ENCODE measurements at places on chromosomes 6 and 20.

DNA sequence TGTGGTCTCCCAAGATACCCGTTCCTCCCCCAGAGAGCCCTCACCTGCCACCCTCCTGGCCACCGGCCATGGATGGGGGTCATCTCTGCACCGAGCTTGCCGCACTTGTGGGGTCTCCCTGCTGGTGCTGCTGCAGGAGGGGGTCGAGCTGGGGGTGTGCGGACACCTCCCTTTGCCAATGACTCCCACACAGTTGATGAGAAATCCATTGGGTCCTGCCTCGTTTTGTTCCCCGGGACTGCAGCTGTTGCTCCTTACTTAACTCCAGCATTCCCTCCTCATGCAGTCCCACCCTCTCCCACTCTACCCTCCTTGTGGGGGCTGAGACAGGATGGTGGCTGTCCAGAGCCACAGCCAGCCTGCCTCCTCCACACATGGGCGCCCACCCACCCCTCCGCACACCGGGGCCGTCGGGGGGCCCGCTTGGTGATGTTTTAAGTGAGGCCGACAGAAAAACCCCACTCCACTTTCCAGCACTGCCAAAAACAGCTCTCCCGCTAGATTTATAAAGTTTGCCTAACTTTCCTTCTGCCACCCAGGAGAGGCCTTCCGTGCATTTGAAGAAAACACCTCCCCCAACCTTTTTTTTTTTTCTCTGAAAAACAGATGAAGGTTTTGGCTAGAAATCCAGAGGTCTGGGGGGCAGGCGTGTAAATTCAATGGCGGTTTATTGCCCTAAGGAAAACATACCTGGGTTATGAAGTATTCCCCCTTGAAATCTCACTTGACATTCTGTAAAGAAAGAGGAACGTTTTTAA, 53.5 kb upstream of the APCDD1L start:
- DNase-seq: no peak

DNA sequence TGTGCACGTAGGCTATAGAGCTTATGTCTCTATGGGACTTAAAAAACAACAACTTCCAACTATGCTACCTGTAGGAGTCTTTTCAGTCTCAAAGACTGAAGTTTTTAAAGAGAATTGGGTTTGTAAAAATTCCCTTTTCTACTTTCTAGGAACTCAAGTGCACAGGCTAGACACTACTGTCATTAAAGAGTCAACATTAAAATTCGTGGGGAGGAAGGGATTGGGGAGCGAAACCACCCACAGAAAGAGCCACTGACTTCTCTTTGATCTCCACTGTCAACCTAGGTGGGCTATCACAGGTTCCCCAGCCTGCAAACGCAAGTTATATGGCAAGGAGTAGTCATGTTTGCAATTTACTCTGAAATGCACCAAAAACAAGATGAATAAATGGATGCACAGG, 37.7 kb downstream of the ADTRP start:
- DNase-seq: no peak

- DNase-seq: no peak
Observed at GRCh38 chr6:52276130-52276529, 8.4 kb downstream of the MCM3 start.

DNA sequence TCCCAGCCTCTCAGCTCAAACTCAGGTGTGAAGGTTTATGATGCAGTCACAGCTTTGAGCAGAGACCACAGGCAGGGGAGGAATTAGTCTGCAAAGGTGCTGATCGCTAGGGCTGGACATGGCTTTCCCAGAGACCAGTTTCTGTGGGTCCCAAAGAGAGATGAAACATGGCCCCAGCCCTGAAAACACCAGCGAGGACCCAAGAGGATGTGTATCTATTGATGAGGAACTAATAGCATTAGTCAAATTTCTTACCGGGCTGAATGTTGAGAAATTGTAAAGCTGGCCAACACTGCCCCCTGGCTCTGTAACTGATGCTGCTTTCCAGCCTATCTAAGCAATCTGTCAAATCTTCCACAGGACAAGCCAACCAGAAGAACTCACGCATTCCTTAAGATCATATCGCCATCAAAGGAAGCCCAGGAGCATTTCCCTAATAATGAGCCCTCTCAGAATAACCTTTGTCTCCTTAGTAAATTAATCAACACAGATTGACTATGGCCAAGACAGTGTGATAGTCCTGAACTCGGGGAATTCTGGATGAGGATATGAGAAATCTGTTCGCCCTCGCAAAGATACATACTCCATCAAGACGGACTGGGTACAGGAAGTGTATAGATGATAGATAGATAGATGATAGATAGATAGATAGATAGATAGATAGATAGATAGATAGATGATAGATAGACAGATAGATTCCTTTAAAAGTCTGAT, 7.8 kb upstream of the ACSS1 start:
- peak; percentile 37 for DNase-seq

DNA sequence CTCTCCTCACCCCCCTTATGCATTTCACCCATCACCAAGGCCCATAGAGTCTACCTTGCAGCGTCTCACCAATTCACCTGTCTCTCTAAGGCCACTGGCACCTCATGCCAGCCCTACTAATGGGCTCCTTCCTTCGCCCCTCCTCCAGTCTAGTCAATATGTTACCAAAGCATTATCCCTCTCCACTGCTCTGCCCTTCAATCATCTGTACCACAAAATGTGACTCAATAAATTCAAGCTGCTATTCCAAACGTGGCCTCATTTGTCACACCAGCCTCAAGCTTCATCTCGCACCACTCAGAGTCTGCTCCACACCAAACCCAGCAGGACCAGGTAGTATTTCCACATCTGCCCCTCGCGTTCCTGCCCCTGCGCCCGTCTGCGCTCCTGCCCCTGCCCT, 21.8 kb upstream of the RPS6KA2 start:
- no peak for DNase-seq

DNA sequence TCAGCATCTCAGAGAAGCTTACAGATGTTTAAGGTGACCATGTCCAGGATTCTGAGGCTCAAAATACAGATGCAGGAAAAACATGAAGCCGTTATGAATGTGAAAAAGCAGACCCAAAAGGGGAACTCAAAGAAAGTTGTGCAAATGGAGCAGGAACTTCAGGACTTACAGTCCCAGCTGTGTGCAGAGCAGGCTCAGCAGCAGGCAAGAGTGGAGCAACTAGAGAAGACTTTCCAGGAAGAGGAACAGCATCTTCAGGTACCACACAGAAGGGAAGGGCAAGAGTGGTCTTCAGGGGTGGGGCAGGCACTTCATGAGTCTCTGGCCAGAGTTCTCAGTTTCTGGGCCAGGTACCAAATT, 15.2 kb downstream of the RNF8 start:
- no peak for DNase-seq

DNA sequence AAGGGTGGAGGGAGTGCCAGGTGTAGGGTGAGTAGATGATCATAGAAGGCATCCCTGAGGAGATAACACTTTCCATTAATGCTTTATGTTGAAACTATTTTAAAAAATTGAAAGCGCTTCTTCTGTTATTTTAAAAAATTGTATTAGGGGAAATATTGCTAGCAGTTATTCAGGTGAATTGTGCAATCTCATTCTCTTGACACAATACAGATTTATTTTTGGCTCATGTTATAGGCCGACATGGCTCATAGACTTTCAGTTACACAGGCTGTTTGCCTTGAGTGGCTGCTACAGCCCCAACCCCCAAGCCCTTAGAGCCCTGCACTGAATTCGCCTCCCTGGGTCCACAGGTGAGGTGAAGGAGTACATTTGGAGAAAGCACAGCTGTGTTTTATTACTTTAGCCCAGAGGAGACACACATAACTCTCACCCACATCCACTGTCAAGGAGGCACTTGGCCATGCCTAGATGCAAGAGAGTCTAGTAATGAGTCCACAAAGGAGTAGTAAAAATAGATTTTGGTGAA, 228.2 kb downstream of the RFPL4B start:
- DNase-seq: no peak

GRCh38 chr6:100281471-100281901, 183.2 kb downstream of the SIM1 start:
- DNase-seq: no peak

- no peak for DNase-seq
Observed at GRCh38 chr20:57683881-57684807, 25.7 kb downstream of the PMEPA1 start.

DNA sequence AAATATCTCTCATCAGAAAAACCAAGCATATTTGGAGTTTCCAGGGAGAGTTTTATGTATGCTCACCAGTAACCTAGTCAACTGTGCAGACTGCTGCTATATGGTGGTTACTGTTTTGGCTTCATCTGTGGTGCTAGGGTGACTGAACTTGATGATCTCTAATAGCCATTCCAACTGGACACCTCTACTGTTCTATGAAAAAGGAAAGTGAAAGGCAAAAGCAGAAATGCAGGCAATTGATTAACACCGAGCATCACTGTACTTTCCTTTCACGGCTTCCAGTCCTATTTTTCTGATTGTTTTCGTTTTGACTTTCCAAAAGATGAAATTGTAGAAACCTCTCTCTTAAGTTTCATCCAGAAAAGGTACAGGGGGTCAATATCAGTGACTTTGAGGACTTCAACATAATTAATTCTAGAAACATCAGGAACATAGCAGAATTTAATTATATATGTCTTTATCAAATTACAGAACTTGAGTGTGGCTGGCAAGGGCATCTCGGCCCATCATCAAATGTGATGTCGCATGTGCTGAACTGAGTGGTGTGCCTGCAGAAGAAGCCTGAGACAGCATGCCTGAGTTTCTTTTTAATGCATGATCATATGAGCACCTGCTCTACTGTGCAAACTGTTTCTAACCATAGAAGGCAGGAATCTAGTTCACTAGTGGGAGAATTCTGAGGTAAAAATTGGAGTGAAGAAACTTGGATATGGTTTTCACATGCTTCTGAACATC, 464.3 kb upstream of the FLRT3 start:
- DNase-seq: no peak

GRCh38 chr6:12845224-12846004, 128.8 kb downstream of the PHACTR1 start:
- no peak for DNase-seq

DNA sequence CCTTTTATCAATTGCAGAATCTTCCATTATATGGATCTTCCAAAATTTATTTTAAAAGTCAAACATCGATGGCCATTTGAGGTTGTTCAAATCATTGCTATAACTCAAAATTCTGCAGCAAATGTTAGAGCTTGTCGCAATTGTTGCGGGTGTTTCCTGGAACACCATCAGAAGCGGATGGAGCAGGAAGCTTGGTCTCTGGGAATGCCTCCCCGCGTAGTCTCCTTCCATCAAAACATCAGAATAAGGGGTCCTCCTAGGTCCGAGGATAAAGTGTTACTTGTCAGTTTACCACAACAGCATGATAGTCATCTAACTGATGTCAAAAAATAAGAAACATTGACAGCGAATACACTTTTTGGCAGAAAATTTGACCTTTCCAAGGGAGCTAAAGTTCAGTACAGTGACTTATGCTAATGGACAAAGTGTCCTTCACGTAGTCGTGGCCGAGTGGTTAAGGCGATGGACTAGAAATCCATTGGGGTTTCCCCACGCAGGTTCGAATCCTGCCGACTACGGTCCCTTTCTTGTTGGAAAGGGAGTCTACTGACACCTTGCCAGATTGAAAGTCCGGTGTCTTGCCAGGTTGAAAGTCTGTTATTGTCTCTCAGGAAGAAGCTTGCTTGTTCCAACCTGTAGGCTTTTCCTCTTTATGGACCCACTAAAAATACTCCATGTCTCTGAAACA, 59.0 kb upstream of the ZNF184 start:
- no peak for DNase-seq

GRCh38 chr20:12916699-12917098, 92.1 kb upstream of the SPTLC3 start:
- no peak for DNase-seq

DNA sequence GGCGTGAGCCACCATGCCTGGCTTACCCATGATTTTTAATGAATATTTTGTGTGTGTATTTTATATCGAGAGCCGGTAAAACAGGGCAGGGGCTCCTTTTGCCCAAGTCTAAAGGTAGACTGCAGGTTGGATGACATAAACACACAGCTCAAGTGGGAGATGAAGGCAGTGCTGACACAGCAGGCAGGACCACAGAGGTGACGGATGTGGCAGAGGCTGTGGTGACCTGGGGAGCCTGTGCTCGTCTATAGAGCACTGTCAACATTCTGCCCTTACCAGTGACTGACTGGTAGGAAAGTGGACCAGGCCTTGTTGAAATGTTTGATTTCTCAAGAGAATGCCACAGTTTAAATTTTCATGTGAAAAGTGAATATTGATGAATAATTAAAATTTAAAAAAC, 137.5 kb downstream of the ZFP64 start:
- no peak for DNase-seq

DNA sequence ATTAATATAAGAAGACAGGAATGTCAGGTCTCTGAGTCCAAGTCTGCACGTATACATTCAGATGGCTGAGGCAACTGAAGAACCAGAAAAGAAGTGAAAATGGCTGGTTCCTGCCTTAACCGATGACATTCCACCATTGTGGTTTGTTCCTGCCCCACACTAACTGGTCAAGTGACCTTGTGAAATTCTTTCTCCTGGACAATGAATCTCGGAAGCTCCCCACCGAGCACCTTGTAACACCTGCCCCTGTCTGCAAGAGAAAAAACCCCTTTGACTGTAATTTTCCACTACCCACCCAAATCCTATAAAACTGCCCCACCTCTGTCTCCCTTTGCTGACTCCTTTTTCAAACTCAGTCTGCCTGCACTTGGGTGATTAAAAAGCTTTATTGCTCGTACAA, 140.4 kb downstream of the SYNE1 start:
- DNase-seq: no peak

DNA sequence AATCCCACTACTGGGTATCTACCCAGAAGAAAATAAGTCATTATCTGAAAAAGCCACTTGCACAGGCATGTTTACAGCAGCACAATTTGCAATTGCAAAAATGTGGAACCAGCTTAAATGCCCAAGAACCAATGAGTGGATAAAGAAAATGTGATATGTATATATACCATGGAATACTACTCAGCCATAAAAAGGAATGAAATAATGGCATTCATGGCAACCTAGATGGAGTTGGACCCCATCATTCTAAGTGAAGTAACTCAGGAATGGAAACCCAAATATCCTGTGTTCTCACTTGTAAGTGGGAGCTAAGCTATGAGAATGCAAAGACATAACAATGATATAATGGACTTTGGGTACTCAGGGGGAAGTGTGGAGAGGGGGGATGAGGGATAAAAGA, 4.6 kb downstream of the RNGTT start:
- no peak for DNase-seq

DNA sequence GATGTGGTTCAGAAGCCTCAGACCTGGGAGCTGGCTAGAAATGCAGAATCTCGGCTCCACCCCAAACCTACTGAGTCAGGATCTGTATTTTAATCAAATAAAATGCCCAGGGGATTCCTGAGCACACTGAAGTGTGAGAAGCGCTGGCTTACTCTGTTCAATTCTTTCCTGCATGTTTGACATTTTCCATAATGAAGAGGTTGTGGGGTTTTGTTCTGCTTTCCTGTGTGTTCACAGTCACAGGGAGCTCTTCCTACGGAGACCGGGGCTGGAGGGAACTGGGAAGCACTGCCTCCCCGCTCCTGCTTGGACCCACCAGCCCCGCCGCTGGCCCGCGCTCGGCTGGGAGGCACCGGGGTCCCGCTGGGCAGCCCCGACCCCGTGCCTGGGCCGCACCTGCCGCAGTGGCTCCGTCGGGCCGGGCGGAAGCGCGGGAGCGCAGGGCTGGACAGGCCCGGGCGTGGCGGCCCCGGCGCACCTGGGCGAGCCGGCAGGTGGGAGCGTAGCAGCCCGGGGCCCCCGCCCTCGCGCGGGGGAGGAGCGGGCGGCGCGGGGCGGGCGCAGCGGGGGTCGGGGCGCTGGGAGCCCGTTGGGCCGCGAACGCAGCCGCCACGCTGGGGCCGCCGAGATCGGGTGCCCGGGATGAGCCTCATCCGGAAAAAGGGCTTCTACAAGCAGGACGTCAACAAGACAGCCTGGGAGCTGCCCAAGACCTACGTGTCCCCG, at the start of gene MAPK13:
MAPK13 (plus strand) TSS at position 573 of the 726 bp plus-strand sequence; CDS start at position 643, 70 bp downstream.
- no peak for DNase-seq

- no peak for DNase-seq
Observed at GRCh38 chr6:123064038-123064437, 68.0 kb downstream of the CLVS2 start.

Measured in activated naive CD4-positive, alpha-beta T cell (primary cell).